ENCODE measurements at places on chromosomes 11 and 22.

DNA sequence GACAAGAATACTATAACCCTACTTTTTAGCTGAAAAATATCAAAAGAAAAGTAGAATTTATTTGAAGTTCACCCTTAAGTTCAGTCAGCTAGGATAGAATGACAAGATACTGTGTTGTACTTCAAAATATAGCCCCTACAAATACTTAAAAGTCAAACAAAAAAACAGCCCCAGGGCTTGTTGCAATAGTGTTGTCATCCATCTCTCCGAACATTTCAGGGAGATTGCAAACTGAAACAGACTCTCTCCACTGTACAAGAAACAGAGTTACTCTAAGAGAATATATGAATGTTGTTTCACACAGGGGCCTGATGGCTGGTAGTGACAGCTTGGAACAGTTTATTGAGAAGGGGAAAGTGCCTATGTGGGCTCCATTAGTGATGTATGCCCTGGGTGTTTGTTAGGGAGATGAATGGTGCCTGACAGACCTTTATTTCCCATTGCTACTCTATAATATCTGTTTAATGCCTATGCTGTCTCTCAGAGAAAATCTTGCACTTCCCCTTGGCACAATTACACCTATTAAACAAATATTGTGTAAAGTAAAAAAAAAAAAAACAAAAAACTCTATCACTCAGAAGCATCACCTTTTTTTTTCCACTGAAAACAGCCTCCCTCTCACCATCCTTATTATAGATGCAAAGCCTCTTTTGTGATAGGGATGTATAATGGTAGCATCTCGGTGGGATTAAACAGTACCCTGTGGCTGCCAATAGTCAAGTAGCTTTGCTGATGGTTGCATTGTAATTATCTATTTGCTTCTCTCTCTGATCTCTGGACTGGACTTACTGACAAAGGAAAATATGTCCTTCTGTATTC, 506.3 kb upstream of the LUZP2 start:
- DNase-seq = no peak

DNA sequence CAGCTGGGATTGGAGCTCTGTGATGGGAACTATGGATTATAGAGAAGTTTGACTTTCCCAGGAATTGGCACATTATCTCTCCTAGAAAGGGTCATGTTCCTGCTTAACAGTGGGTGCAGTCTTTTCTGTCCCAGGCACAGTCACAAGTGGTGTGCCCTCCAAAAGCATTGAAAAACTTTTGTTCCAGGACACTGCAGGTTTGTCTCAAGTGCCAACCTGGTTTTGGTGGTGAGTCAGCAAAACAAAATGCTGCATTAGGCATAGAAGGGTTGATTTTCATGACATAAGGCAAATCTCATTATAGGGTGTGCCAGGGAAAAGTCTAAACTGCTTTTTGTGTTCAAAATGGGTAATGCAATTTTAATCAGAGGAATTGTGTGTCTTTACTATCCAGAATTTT, 4.9 kb downstream of the HTATIP2 start:
- DNase-seq = peak; percentile 8

DNA sequence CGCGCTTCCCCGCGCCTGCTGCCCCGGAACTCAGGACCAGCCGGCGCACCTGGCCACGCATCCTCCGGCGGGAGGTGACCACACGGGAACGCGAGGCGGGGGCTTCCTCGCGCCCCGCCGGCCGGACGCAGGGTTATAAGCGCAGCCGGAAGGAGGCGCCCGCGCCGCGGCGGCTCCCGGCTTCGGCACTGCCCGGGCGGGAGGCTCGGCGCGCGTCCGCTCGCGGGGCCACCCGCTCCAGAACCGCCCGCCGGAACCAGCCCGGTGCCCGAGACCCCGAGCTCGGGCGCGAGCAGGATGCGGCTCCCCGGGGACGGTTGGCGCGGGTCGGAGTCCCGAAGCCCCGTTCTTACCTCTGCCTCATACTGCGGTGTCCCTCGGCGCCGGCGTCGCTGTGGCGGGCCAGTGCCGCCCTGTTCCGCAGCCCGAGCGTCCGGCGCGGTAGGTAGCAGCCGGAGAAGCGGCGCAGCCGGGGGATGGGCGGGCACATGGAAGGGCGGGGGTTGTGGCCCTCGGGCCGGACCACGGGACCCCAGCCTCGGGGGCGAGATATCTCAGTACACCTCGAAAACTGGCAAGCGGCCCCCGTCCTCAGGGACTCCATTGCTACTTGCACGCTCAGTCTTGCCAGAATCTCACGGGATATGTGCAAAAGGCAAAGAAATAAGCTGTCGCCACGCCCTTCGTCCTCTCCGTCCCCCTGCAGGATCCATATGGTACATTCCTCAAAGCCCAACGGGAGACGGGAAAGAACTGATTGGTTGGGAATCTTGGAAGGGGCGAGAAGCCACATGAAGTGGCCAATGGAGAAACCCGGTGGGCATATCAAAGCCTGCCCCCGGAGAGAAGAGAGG, 23.1 kb downstream of the MICAL3 start:
- peak; percentile 92 for DNase-seq

DNA sequence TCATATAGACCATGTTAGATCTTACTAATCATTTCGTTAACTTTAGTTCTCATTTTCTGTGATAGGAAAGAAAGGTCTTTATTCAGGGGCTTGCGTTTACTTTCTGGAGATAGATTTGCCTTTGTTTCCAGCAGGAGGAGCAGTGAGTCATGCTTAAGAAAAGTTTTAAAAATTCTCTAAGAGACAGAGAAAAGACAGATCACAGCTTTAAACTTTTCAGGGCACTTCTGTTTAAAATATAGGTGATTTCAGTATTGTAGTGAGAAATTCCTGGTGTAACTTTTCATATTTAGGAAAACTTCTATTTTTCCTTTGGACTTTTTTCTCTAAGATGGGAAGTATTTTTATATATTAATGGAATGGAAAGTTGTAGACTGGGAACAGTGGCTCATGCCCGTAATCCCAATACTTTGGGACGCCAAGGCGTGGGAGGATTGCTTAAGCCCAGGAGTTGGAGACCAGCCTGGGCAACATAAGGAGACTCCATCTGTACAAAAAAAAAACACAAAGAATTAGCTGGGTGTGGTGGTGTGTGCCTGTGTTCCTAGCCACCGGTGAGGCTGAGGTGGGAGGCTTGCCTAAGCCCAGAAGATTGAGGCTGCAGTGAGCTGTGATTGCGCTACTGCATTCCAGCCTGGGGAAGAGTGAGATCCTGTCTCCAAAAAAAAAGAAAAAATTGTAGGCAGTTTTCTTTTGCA, 60.3 kb downstream of the ATXN10 start:
- no peak for DNase-seq

GRCh38 chr11:126403658-126404057, 48.2 kb downstream of the ST3GAL4 start:
- no peak for DNase-seq

DNA sequence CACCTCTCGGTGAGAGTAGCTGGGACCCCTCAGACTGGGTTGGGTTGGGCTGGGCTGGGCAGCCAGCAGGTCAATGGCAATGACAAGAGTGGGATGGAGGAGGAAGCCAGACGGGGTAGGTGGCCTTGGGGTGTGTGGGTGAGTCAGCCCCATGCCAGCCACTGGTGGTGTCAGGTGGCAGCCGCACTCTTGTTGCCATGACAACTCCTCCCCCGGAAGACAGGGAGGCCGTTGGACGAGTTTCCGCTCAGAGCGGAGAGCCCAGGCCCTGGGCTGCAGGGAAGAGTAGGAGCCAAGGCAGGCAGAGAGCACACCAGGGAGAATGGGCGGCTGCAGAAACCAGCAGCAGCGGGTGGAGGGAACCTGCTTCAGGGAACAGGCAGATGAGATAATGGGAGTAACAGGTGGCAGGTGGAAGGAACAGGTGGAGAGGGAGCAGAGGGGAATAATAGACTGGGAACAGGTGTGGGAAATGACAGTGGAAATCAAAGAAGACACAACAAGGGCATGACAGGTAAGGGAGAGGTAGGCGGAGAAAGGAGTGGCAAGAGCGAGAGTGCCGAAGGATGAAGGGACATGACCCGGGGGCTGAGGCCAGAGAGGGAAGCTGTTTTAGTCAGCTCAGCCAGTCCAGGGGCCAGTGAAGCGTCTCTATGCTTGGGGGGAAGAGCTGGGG, 8.7 kb downstream of the SPTBN2 start:
- DNase-seq = peak; percentile 85

- DNase-seq = peak; percentile 40
Measured at GRCh38 chr22:28369854-28370253, 309.8 kb downstream of the TTC28 start.

GRCh38 chr11:8287297-8287696, 23.6 kb upstream of the LMO1 start:
- no peak for DNase-seq

- DNase-seq = no peak
Measured at GRCh38 chr11:99791354-99791753, 770.6 kb downstream of the CNTN5 start.

GRCh38 chr11:45670386-45671135, 5.1 kb upstream of the CHST1 start:
- no peak for DNase-seq

- no peak for DNase-seq
Measured at GRCh38 chr11:62538470-62539237, 8.0 kb downstream of the AHNAK start.

DNA sequence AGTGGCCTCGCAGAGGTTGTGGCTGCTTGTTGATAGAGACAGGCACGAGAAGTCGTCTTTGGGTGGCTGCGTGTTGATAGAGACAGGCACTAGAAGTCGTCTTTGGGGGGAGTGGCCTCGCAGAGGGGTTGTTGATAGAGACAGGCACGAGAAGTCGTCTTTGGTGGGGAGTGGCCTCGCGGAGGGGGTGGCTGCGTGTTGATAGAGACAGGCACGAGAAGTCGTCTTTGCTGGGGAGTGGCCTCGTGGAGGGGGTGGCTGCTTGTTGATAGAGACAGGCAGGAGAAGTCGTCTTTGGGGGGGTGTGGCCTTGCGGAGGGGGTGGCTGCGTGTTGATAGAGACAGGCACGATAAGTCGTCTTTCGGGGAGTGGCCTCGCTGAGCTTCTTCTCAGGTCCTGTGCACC, 328.8 kb downstream of the TBC1D22A start:
- DNase-seq = no peak

GRCh38 chr22:37749831-37750595, 53.2 kb downstream of the TRIOBP start:
- no peak for DNase-seq

DNA sequence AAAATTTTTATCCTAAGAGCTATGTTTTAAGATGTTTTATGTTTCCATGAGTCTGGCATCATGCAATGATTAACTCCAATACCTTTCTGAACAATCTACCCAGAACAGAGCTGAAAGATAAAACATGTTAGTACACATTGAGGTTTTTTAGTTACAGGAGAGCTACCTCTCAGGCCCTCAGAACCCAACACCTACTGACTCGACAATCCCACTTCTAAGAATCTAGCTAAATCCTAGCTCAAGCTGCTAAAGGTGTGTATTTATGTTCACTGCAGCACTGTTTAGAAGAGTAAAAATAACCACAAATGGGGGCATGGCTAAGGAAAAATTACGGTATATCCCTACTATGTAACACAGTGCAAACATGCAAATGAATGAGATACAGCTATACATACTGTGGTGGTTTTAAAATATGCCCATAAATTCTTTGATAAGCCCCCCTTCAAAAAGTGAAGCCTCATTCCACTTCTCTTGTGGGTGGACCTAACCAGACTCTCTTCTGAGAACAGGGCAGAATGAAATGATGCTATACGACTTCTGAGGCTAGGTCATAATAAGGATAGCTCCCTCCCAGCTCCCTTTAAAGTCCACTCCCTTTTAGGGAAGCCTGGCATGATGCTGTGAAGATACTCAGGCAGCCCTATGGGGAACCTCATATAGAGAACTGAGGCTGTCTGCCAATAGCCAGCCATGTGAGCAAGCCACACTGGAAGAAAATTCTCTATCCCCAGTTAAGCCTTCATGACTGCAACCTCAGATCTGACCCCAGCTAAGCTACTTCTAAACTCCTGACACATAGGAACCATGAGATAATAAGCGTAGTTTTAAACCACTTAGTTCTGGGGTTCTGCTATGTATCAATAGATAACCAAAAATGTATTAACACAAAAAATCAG, 29.5 kb downstream of the TMEM123 start:
- DNase-seq = no peak

GRCh38 chr22:49956418-49956770, 4.2 kb upstream of the PIM3 start:
- DNase-seq = no peak

- DNase-seq = no peak
Measured at GRCh38 chr11:39674761-39675160, 1784.7 kb downstream of the LRRC4C start.

DNA sequence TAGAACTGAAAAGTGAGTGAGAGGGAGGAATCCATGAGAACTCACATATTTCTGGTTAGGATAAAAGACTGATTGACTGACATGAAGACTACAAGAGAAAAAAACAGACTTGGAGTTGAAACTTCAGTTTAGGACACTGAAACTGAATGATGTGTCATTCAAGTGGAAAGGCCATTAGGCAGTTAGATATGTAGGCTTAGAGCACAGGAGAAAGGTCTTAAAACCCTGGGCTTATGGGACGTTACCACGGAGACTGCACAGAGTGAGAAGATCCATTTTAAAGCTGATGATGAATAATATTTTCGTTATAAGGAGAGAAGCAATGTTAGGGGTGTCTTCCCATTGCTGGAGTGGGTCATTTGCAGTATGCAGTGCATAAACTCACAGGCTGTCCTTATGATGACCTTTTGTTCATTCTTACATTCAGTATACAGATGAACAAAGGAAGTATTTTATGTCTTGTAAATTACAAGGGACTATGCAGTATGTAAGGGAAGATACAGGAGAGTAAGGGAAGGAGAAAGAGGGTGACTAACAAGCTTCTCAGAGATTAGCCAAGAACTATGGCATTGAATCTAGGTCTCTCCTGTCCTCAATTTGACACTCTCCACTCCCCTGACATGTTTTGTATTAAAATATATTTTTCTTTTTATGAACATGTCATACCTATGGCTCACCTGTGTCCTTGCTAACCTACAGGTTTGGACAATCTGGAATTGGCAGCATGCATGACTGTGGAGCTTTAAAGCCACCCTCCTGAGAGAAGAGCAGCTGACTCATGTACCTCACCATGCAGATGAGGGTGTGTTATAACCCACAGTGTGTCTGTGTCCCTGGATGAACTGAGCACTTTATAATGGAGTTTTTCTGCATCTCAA, 63.7 kb downstream of the MAML2 start:
- DNase-seq = no peak

- DNase-seq = no peak
Measured at GRCh38 chr11:28616160-28616965, 508.2 kb downstream of the METTL15 start.

GRCh38 chr11:76395296-76395695, 14.2 kb downstream of the GVQW3 start:
- no peak for DNase-seq
